ENCODE measurements at places on chromosomes 13 and 19. TPM values are rescaled to one million over a fixed set of nuclear protein-coding genes. Genes with fewer than 3 reads are reported as not detected.

The FCHO1 gene
- 58.9 TPM for total RNA-seq

GRCh38 chr13:23722726-23723453 is 152.7 kb downstream of the TNFRSF19 start:
- DNase-seq = no peak
- no peaks in the 10 kb centered on the region for H3K27me3 ChIP-seq
- no peak overlapping the region for H3K4me3 ChIP-seq
- no peak overlapping the region for H3K27ac ChIP-seq

DNA sequence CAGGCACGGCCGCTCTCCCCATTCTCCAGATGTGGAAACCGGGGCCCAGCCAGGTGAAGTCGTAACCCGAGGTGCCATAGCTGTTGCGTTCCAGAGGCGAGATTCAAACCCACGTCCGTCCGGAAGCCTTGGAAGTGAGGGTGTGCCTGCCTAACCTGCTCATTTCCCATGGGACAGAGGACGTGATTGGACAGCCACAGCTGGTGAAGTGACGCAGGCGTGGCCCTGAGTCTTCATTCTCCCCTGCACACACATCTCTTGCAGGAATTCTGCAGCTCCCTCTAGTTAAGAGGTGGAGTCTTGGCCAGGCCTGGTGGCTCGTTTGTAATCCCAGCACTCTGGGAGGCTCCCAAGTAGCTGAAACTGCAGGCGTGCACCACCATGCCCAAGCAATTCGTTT is 16.8 kb downstream of the MEIS3 start:
- no peak for DNase-seq
- H3K4me1 ChIP-seq = peaks cover 14% of the 10 kb centered on the region
- H3K27ac ChIP-seq = no peak overlapping the region
- no peaks in the 10 kb centered on the region for H3K36me3 ChIP-seq
- H3K4me3 ChIP-seq = no peak overlapping the region

GRCh38 chr19:45882652-45883585 is 3.0 kb downstream of the IRF2BP1 start:
- peak overlapping the region; percentile 39 for H3K4me3 ChIP-seq
- DNase-seq = peak; percentile 76
- peaks cover 13% of the 10 kb centered on the region for H3K36me3 ChIP-seq
- H3K27me3 ChIP-seq = no peaks in the 10 kb centered on the region

The ZNF507 gene
- 15.1 TPM for total RNA-seq

The NLRP9 gene
- not detected for total RNA-seq

GRCh38 chr13:102028206-102028605 is 373.6 kb downstream of the FGF14 start:
- H3K4me1 ChIP-seq = no peaks in the 10 kb centered on the region
- H3K36me3 ChIP-seq = no peaks in the 10 kb centered on the region
- no peak overlapping the region for H3K27ac ChIP-seq

GRCh38 chr13:76637641-76638141 is 248.5 kb downstream of the KCTD12 start:
- no peaks in the 10 kb centered on the region for H3K36me3 ChIP-seq
- H3K27me3 ChIP-seq = no peaks in the 10 kb centered on the region
- no peak overlapping the region for H3K27ac ChIP-seq
- H3K4me3 ChIP-seq = no peak overlapping the region

DNA sequence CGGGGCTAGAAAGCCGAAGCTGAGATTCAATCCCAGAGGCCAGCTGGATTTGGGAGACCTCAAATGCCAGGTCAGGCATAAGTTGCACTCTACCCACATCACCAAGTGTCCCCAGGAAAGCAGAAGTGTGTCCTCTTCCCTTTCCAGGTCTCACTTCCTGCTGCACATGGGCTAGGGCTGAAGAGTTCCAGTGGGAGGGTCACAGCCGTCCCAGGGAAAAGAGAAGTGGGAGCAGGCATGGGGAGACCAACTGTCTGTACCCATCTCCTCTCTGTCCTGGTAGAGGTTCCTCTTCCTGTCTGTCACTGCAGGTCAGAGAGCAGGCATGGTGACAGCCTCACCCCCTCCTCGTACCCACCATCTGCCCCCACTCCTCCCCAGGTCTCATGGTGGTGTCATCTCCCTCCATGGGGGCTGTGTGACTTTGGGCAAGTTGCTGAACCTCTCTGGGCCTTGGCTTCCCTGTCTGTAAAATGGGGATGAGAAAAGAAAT is 14.8 kb downstream of the AXL start:
- H3K36me3 ChIP-seq = no peaks in the 10 kb centered on the region
- H3K27ac ChIP-seq = no peak overlapping the region
- no peak overlapping the region for H3K4me3 ChIP-seq
- H3K27me3 ChIP-seq = no peaks in the 10 kb centered on the region

- H3K4me1 ChIP-seq = peaks cover 7% of the 10 kb centered on the region
- no peak overlapping the region for H3K4me3 ChIP-seq
- no peak overlapping the region for H3K27ac ChIP-seq
- no peak for DNase-seq
Measured at GRCh38 chr13:32600890-32601289, 14.6 kb downstream of the PDS5B start.

DNA sequence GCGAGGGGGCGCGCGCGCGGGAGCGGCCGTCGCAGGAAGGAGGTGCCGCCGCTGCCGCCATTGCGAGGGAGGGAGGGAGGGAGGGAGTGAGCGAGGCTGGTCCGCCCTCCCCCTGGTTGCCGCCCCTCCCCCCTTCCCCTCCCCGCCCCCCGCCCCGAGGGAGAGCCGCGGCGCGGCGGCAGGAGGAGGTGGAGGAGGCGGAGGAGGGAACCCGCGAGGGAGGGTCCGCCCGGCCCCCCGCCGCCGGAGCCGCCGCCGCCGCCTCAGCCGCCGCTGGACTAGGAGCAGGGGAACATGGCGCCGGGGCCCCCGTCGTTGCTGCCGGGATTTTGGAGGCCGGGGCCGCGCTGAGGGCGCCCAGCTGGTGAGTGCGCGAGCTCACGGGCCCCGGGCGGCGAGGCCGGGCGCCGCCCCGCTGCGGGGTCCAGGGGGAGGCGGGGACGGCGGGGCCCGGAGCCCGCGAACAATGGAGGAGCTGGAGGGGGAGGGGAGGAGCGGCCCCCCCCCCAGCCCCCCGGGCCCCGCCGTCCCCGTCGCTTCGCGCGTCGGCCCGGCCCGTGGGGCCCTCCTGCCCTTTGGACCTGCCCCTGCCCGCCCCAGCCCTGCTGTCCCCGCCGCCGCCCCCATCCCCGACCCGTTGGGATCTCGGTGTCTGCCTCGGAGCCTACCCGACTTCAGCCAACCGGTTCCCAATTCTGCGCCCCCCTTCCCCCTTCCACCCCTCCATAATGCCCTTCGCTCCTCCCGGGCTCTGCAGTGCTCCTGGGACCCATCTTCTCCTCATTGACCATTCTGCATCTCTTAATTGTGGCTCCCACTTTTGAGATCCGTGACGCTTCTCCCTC is at the start of gene ARHGAP35:
Gene ARHGAP35, plus strand, starts transcription at position 152 of the 845 bp plus-strand sequence. CDS start 57,679 bp downstream, outside the sequence.
- peak within 1 kb of the TSS; percentile 73 for H3K4me3 ChIP-seq
- DNase-seq = peak; percentile 88
- peaks cover 7% of the 10 kb centered on the region for H3K36me3 ChIP-seq

DNA sequence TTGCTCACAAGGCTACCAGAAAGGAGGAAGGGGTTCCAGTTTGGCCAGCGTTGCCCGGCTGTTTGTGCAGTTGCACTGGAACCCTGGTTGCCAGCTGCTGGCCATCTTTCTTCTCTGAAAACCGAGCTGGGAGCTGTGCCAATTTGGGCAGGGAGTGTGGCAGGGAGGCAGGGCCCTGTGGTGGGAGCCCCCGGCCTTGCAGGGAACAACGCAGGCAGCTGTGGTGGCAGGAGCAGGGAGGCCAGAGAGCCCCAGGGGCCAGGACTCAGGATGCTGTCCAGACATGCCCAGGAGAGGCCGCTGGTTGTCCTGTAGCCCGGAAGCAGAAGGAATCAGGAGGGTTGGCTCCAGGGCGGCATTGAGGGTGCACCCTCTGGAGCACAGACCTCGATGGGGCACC is 4.8 kb downstream of the KMT5C start:
- H3K27ac ChIP-seq = no peak overlapping the region
- H3K36me3 ChIP-seq = peaks cover 66% of the 10 kb centered on the region
- H3K4me3 ChIP-seq = no peak overlapping the region
- no peak for DNase-seq

The GPR12 gene
- total RNA-seq = not detected

The ZNF358 gene
- total RNA-seq = 9.3 TPM

The RDH8 gene
- total RNA-seq = not detected

The ZNF723 gene
- not detected for total RNA-seq

DNA sequence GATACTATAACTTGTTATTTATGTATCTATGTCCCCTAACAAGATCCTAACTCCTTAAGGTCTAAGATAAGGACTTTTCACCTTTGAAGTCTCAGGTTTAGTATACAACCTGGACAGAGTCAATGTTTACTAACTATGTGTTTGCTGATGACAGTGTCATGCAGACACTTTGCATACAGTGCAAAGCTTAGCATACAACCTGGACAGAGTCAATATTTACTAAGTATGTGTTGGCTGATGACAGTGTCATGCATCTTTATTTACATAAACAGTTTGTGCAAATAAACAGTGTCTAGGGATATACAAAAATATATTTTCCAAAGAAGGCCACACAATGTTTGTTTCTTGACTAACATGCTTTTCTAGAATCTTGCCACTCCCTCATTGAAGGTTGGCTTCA is 34.7 kb downstream of the DCT start:
- no peak for DNase-seq
- no peak overlapping the region for H3K27ac ChIP-seq
- H3K4me3 ChIP-seq = no peak overlapping the region
- H3K27me3 ChIP-seq = no peaks in the 10 kb centered on the region
- H3K36me3 ChIP-seq = no peaks in the 10 kb centered on the region

GRCh38 chr13:105506463-105506862 is 1029.0 kb downstream of the EFNB2 start:
- H3K36me3 ChIP-seq = no peaks in the 10 kb centered on the region
- no peak overlapping the region for H3K27ac ChIP-seq
- H3K27me3 ChIP-seq = no peaks in the 10 kb centered on the region
- H3K4me3 ChIP-seq = no peak overlapping the region

GRCh38 chr13:113445791-113446487 is 7.3 kb downstream of the ADPRHL1 start:
- no peak overlapping the region for H3K27ac ChIP-seq
- H3K36me3 ChIP-seq = no peaks in the 10 kb centered on the region
- no peak overlapping the region for H3K4me3 ChIP-seq
- no peaks in the 10 kb centered on the region for H3K4me1 ChIP-seq
- no peaks in the 10 kb centered on the region for H3K27me3 ChIP-seq

The AP2S1 gene
- total RNA-seq = 263 TPM

The IFNL4 gene
- total RNA-seq = not detected

The ZNF610 gene
- not detected for total RNA-seq

DNA sequence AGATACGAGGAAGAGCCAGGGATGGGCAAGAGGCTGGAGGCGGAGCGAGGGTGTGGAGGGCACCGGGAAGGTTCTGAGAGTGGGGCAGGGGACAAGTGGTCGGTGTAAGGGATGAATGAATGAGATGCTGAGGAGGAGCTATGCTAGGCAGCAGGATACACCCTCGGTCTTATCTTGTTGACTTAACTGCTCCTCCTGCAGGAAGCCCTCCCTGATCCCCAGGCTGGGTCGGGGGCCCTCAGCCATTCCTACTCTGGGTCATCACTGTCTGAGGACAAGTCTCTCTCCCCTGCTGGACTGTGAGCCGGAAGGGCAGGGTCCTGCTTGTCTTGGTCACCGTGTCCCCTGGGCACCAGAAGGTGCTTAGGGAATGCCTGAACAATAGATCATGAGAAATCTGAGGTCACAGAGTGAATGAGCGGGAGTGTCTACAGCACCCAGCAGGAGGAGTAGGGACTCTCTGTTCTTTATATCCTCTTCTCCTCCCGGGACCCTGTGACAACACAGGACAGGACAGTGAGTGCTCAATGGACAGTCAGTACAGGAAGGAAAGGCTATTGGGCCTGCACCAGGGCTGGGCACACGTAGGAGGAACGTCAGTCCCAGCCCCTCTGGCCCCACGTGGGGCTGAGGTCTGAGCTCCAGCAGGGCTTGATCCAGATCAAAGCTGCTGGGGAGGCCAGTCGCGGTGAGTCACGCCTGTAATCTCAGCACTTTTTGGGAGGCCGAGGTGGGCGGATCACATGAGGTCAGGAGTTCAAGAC is 6.5 kb downstream of the NKPD1 start:
- peaks cover 67% of the 10 kb centered on the region for H3K4me1 ChIP-seq
- H3K27ac ChIP-seq = peak overlapping the region; percentile 46
- DNase-seq = peak; percentile 86
- H3K4me3 ChIP-seq = peak overlapping the region; percentile 18

- H3K4me3 ChIP-seq = no peak overlapping the region
- no peaks in the 10 kb centered on the region for H3K27me3 ChIP-seq
- H3K27ac ChIP-seq = no peak overlapping the region
Measured at GRCh38 chr13:65882810-65883209, 1347.3 kb downstream of the PCDH9 start.

The CD70 gene
- 0.58 TPM for total RNA-seq

DNA sequence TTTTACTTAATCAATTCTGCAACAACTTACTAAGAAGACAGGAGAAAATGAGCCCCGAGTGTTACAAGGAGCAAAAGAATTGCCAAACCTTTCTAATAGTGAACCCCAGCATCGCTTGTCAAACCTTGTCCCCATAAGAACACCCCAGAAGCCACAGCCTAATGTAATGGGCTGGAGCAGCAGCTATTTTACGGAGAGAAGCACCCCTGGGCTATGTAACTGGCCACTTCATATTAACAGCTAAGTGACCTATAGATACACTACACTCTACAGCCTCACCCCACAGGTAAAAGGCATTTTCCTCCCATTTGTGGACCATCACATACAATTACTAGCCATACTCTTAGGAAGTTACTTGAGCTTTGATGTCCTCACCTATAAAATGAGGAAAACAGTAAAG is 27.3 kb upstream of the CPB2 start:
- no peaks in the 10 kb centered on the region for H3K27me3 ChIP-seq
- DNase-seq = no peak
- no peak overlapping the region for H3K27ac ChIP-seq
- H3K4me3 ChIP-seq = no peak overlapping the region
- H3K36me3 ChIP-seq = peaks cover 86% of the 10 kb centered on the region
- H3K4me1 ChIP-seq = no peaks in the 10 kb centered on the region

The ZNF835 gene
- not detected for total RNA-seq

DNA sequence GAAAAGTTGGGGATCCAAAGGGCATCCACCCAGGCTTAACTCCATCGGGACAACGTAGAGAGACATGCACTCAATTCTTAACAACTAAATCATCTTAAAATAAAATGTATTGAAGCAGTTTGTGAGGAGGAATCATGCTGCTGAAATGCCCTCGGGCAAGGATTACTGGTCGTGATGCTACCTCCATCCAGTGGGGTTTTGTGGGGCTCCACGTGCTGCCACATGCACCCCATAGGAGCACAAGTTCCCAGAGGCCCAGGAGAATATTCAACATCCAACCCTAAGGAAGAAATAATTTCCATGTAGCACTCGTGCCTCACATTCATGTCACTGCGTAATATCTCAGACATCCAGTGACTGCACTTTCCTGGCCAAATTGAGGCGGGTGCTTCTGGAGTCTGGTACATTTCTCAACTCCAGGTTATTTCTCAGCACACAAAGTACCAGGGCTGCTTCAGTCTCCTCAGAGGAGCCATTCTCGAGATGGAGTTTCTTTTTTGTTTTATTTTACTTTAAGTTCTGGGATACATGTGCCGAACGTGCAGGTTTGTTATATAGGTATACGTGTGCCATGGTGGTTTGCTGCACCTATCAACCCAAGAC is 429.8 kb downstream of the FOXO1 start:
- no peak overlapping the region for H3K27ac ChIP-seq
- H3K27me3 ChIP-seq = no peaks in the 10 kb centered on the region
- no peaks in the 10 kb centered on the region for H3K4me1 ChIP-seq
- H3K4me3 ChIP-seq = no peak overlapping the region
- no peak for DNase-seq
